Activated CD8-positive, alpha-beta T cell treated with anti-CD3 and anti-CD28 coated beads for 36 hours (primary cell): ENCODE measurements at places on chromosomes 7 and 10. TPM values are rescaled to one million over a fixed set of nuclear protein-coding genes. Genes with fewer than 3 reads are reported as not detected.

PFKP gene
- 217 TPM for total RNA-seq

DNA sequence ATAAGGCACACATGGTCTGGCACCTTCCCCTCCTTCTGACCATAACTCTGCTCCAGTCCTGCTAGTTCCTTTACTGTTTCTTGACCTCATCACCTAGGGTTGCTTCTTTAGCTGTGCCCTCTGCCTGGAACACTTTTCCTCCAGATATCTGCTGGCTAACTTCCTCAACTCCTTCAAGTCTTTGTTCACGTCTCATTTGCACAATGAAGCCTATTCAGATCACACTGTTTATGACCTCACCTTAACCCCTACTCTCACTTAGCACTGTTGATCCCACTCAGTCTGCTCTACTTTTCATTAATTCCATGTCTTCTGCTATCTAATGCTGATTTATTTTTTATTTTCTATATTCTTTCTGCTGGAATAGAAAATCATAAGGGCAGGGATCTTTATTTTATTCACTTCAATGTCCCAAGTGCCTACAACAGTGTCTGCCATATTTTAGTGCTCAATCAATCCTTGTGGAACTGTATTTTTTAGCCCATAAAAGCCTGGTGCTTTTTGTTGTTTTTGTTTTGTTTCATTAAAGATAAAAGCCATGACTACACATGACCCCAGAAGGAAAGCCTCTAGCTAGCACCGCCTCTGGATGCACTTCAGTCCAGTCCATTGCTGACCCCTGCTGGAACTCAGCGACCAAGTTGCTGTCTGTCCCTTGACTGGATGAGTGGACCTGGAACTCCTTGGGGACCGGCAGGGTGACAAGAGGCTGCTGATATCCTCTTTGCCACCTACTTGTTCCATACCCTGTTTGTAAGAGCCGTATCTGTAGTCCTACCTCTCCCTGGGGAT is 12.3 kb downstream of the KLF14 start:
- peak; percentile 55 for DNase-seq

GRCh38 chr7:106312906-106313305 is 28.1 kb upstream of the NAMPT start:
- DNase-seq, result no peak

TPK1 gene
- total RNA-seq, result 15.8 TPM

CDC14C gene
- not detected for total RNA-seq

STEAP1B gene
- total RNA-seq, result not detected

GRCh38 chr10:109744020-109744419 is 179.3 kb downstream of the XPNPEP1 start:
- DNase-seq, result no peak

CPA4 gene
- not detected for total RNA-seq

TLX1 gene
- not detected for total RNA-seq

GRCh38 chr10:11906714-11907113 is 83.6 kb downstream of the PROSER2 start:
- DNase-seq, result no peak

TMEM236 gene
- 0.16 TPM for total RNA-seq

- DNase-seq, result no peak
Measured at GRCh38 chr10:49361735-49362568, 33.9 kb downstream of the DRGX start.

EN2 gene
- not detected for total RNA-seq

- DNase-seq, result no peak
Measured at GRCh38 chr7:106177300-106177690, 65.2 kb upstream of the SYPL1 start.
